ENCODE measurements at places on chromosomes 5 and 9.

- no peak for DNase-seq
Measured at GRCh38 chr5:139654871-139655491, 6.8 kb downstream of the CXXC5 start.

DNA sequence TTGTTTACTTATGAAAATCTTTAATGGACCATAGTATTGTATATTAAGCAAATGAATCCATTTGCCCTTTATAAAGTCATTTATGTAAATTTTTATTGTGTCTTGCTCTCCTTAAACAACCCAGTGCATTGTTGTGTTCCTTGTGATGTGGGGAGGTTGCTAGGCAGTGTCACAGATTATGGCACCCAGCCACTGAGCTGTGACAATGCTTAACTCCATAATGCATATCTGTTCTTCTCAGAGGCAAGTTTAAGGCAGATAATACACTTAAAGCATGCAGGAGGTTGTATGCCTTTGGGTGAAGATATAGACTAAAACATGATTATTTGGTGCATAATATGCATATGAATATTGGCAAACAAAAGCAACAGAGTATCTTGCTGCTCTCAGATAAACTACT is 269.6 kb upstream of the RIOK2 start:
- DNase-seq = no peak

- no peak for DNase-seq
Measured at GRCh38 chr5:89900346-89900745, 509.2 kb downstream of the CETN3 start.

- no peak for DNase-seq
Measured at GRCh38 chr5:171149772-171150171, 159.3 kb upstream of the TLX3 start.
